Naive thymus-derived CD8-positive, alpha-beta T cell (primary cell): ENCODE measurements at places on chromosomes 3 and 15. TPM values are rescaled to one million over a fixed set of nuclear protein-coding genes. Genes with fewer than 3 reads are reported as not detected.

Gene RASL12
- not detected for total RNA-seq

Gene LTF
- total RNA-seq, result not detected

Gene PLCH1
- total RNA-seq, result not detected

Gene CFAP92
- 1.7 TPM for total RNA-seq

Gene AHSG
- not detected for total RNA-seq

Gene PPIB
- total RNA-seq, result 154 TPM

Gene MEIS2
- total RNA-seq, result not detected

Gene SPRED1
- total RNA-seq, result 0.75 TPM

Gene PLA2G4F
- total RNA-seq, result not detected

Gene CFAP100
- not detected for total RNA-seq

Gene SAMD7
- not detected for total RNA-seq

Gene THRB
- total RNA-seq, result not detected

Gene GASK1A
- 0.14 TPM for total RNA-seq

Gene PP2D1
- not detected for total RNA-seq

Gene LPCAT4
- total RNA-seq, result 63.9 TPM

Gene CD200R1L
- total RNA-seq, result not detected

Gene LRRIQ4
- total RNA-seq, result not detected
